ENCODE measurements at places on chromosomes 16 and 17.
A peak's percentile ranks its signal among the peaks of the same experiment; 100 is the strongest.

GRCh38 chr17:16477255-16477654, 14.7 kb downstream of the LRRC75A start:
- DNase-seq = peak; percentile 67

- DNase-seq = no peak
Measured at GRCh38 chr16:56847173-56847910, 17.7 kb upstream of the SLC12A3 start.

GRCh38 chr17:10789694-10790271, 14.1 kb downstream of the TMEM238L start:
- no peak for DNase-seq

- no peak for DNase-seq
Measured at GRCh38 chr16:28188085-28188916, 23.5 kb downstream of the XPO6 start.

DNA sequence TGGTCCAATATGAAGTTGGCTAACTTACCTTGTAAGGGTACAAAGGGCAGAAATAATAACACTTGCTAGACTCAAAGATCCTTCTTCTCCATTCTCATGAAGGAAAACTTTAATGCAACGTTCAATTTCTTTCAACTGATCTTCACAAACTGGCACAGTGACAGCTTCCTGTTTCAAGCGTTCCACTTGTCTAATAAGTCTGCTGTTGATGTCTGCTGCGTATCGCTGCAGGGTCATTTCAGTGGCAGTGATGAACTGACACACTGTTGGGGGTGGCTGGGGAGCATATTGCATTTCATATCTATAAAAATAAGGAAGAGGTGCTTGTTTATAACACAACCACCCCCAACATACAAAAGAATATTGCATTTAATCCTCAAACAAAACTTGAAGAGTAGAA, 33.5 kb upstream of the ARL6IP1 start:
- no peak for DNase-seq

- no peak for DNase-seq
Measured at GRCh38 chr17:36856222-36856621, 81.1 kb upstream of the LHX1 start.

- no peak for DNase-seq
Measured at GRCh38 chr17:17050346-17051345, 8.4 kb downstream of the MPRIP start.

DNA sequence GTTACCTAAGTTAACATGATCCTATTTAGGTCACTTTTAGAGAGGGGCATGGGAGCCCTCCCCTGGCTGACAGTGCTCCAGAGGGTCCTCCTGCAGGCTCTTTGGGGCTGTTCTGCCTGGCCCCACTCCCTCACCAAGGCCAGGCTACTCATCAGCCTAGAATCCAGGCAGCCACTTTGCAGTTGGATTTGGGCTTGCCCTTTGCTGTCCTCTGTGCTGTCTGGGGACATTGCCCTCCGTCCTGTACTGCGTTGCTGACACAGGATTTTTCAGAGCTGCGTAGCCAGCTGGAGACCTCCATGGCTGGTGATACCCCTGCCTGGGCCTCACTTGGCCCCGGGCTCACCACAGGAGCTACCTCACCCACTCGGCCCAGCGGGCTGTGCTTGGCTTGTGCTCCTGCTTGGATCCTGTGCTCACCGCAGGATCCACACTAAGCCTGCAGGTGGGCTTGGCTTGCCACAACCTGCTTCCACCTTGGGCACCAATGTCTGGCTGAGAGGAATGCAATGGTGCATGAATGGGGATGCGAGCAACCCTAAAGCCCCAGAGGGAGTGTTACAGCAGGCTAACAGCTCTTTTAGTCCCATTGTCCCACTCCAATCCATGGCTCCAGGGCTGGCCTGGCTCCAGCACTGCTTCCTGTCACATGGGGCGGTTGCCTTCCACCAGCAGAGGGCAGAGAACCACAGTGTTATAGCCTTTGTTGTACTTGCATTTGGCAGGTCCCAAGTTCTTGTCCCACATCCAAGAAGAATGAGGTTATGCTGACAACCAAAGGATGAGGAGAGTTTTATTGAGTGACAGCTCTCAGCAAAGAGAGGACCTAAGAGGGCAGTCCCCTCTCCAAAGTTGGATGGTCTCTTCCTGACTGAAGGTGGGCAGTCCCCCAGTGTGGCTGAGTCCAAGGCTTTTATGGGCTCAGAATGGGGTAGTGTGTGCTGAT, 21.5 kb downstream of the CCL4 start:
- no peak for DNase-seq

GRCh38 chr17:63629627-63630026, 7.4 kb downstream of the MAP3K3 start:
- no peak for DNase-seq

DNA sequence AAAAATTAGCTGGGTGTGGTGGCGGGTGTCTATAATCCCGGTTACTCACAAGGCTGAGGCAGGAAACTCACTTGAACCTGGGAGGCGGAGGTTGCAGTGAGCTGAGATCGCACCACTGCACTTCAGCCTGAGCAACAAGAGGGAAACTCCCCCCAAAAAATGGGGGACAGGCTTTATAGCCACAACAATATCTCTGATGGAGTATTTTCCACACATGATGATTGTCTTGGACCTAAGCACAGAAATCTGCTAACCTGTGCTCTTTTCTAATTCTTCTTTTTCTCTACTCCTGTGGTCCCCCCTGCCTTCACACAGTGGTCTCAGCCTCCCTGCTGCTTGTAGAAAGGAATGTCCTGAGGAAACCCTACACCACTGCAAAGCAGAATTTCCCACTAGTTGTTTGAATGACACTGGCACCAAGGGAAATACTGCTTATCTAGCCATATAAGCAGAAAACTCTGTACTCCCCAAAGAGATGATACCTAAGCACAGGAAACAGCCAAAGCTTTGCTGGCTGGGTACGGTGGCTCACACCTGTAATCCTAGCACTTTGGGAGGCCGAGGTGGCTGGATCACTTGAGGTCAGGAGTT, 117.6 kb downstream of the USP31 start:
- no peak for DNase-seq

- no peak for DNase-seq
Measured at GRCh38 chr17:65277576-65277975, 140.4 kb downstream of the RGS9 start.

GRCh38 chr16:89217388-89218191, at the start of gene ZNF778:
Gene ZNF778, plus strand, starts transcription at chr16:89217703. Its CDS starts 3,425 bp downstream, at chr16:89221128.
- no peak for DNase-seq

DNA sequence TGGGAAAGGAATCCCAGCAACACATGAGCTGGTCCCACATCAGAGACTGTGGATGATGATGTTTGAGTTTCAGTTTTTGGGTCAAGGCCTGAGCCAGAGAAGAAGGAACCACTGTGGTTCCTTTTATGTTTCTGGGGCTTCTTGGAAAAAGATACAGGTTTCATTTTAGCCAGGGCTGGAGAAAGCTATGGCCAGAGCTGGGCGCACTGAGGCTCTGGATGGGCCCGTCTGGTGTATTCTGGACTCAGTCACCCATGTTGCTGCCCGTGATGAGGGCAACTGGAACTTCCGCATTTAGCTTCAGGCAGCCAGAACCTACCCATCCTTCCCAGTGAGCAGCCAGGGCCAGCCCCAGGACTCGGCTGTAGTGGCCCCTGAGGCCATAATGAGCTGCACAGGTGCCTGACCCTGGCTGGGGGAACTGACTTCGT, 15.0 kb upstream of the PITPNA start:
- no peak for DNase-seq
